ENCODE measurements at places on chromosomes 12 and 14. TPM values are rescaled to one million over a fixed set of nuclear protein-coding genes. Genes with fewer than 3 reads are reported as not detected.

Gene PAH
- total RNA-seq, result not detected

Gene IL26
- 1.3 TPM for total RNA-seq

Gene FGD4
- 49.8 TPM for total RNA-seq

Gene PAPLN
- total RNA-seq, result 2.9 TPM

Gene KRT74
- 0.19 TPM for total RNA-seq

Gene MIP
- total RNA-seq, result not detected

Gene C12orf56
- 1.6 TPM for total RNA-seq

Gene FOXG1
- total RNA-seq, result not detected

Gene PSME2
- total RNA-seq, result 84.1 TPM

Measured in esophagus squamous epithelium (tissue), 5 donors.